ENCODE measurements at places on chromosomes 7 and 10.

DNA sequence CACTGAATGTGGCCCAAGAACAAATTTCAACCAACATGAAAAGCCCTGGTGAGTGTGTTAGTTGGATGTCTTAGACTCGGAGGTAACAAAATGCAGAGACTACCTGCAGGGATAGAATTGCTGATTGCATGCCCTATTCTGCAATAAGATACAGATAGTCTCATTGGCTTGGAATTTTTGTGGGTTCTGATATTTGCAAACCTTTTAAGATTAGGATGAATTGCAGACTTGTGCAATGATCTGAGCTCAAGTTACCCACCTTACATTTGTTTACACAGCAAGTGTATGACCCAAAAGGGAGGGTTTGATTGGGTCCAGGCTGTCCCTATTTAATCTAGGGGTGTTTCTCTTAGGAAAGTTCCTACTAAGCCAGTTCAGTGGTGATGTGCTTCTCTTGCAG lies 45.4 kb downstream of the GPR37 start:
- DNase-seq = no peak

GRCh38 chr7:51035716-51036115 lies 253.0 kb upstream of the GRB10 start:
- DNase-seq = no peak

DNA sequence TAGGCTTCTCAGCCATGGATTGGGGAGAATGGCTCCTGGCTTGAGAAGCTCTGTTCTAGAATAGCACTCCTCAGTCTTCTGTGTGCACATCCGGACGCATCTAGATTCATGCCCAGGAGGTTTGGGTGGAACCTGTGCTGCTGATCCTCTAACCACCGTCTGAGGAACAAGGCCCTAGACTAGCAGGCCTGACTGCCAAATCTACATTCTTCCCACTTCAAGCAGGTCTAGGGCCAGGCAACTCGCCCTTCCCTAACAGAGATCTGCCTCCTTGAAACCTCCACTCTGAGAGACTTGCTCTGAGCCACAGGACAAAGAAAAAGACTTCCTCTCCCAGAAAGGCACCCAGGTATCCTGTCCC lies 61.6 kb downstream of the KCNMA1 start:
- no peak for DNase-seq

- no peak for DNase-seq
These were observed 250.1 kb upstream of the MBL2 start for GRCh38 chr10:53022611-53023088.

DNA sequence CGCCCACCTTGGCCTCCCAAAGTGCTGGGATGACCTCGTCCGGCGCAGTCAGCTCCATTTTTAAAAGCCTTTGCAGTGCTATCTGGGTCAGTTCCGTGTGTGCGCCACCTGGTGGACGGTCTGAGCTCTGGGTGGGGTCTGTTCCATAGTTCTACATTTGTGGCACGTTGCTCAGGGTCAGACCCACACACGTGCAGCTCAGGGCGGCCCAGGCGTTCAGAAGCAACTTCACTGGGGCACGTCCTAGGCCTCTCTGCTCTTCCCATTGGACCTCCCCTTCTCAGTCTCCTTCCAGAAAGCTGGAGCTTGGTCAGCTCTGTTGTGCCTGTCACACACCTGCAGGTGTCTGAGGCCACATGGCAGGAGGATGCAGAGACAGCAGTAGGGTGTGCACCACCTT lies 137.9 kb downstream of the DNAJB6 start:
- DNase-seq = no peak

GRCh38 chr7:81457852-81458522 lies 311.9 kb downstream of the HGF start:
- no peak for DNase-seq

DNA sequence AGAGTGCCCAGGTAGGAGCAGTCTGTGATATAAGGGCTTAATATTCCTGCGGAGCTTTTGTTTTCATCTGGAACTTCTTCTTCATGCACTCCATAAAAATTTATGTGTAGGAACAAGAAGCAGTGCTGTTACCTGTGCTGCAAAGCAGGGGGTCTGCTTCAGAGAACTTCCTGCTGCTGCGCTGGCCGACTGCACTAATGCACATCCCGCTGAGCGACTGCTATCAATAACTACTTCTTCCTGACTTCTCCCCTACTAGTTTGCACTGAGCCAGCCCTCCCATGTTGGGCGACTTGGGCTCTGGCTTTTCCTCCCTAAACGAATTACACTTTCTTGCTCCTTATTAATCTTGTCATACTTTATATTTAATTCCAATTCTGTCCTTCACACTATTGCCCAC lies 150.3 kb downstream of the NEBL start:
- DNase-seq = no peak

DNA sequence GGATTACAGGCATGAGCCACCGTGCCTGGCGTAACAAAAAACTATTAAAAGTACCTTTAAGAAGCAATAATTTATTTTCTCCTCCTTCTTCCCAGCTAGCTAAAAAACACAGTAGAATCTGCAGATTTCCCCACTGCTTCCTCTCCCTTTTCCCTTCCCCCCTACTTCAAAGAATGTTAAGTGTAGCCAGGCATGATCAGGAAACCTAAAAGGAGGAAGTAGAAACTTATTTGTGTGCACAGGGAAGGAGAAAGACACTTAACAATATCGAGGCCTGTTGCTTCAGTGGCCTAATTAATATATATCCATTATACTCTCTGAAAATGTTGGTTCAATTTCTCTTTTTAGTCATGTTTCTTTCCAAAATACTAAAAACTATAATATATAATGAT lies 127.7 kb downstream of the NRBF2 start:
- DNase-seq = no peak

DNA sequence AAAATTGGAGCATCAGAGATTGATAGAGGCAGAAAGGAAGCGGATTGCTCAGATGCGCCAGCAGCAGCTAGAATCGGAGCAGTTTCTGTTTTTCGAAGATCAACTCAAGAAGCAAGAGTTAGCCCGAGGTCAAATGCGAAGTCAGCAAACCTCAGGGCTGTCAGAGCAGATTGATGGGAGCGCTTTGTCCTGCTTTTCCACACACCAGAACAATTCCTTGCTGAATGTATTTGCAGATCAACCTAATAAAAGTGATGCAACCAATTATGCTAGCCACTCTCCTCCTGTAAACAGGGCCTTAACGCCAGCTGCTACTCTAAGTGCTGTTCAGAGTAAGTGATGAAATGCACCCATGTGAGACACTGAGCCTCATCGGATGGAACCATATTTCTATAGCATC lies 33.1 kb downstream of the STAMBPL1 start:
- DNase-seq = no peak

GRCh38 chr10:124072106-124072505 lies 21.3 kb downstream of the CHST15 start:
- no peak for DNase-seq

GRCh38 chr7:140625908-140626868 lies 14.4 kb downstream of the DENND2A start:
- no peak for DNase-seq

Data from activated T-helper 2 cell treated with anti-CD3 and anti-CD28 coated beads, Interferon-gamma antibody, Interleukin-2, Interleukin-4, amounts not matched to agents 10 μg/mL and 5 μg/mL and 100 μg/mL, durations not matched to agents 14 hours and 24 hours and 36 hours (primary cell).